ENCODE measurements at places on chromosomes 3 and 15. TPM values are rescaled to one million over a fixed set of nuclear protein-coding genes. Genes with fewer than 3 reads are reported as not detected.
A peak's percentile ranks its signal among the peaks of the same experiment; 100 is the strongest.

DNA sequence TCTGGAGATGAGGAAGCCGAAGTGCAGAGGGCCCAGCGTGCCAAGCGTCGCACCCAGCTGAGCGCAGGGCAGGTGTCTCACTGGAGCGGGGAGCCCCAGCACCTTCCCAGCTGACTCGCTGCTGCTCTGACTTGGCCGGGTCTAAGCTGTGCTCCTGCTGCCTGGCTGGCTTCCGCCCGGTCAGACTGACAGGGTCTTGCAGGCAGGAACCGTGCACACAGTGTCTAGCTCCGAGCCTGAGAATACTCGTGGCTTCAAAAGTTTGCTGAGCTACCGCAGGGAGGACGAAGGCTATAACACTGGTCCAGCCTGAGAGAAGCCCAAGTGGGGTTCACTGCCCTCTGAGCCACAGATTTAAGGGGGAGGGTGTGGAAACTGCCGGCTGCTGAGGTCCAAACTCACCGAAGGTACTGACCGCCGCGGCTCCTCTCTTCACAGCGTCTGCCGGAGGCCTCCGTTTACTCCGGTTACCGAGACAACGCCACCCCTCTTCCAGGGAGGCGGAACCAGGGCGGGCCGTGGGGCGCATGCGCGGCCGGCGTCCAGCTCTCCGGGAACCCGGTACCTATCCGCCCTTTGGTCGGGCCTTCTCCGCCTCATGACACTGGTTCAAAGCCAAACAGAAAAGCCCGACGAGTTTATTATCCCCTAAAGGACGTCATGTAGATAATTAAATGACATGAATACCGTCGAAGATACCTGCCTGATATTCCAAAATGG is at the start of gene CFAP44:
Gene CFAP44 (minus strand): TSS at position 443 of the 720 bp plus-strand sequence. CDS start 7,829 bp downstream, outside the sequence.
- DNase-seq, result peak; percentile 72

GRCh38 chr15:101528917-101529299 is 39.4 kb upstream of the PCSK6 start:
- DNase-seq, result no peak

DNA sequence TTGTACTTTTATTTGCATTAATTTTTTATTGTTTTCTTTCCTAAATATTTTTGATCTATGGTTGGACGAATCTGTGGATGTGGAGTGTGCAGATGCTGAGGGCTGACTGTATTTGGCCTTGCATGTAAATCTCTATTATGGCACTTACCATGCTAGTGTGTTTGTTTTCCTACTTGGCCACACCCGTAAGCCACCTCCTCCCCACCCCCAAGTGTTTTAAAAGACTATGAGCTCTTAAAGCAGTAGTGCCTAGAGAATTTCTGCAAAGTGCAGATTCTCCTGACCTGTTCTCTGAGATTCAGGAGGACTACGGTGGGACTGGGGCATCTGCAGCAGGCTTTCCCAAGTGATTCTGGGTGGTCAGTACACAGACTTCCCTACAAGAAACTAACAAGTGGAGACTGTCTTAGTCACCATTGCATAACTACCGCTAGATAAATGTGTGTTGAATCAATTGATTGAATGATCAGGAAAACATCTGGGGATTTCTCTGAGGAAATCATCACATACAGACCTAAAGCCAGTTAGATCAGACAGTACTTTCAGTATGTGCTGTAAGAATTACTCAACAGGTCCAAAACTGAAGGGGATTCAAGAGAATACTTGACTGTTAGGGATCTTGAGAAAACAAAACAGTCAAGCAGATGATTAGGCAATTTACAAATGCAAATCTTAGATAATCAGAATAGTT is 6.2 kb upstream of the TIPARP start:
- DNase-seq, result no peak

- DNase-seq, result no peak
Measured at GRCh38 chr3:186368176-186368575, 6.1 kb upstream of the DGKG start.

GRCh38 chr3:191393146-191393545 is 62.8 kb upstream of the UTS2B start:
- no peak for DNase-seq

DNA sequence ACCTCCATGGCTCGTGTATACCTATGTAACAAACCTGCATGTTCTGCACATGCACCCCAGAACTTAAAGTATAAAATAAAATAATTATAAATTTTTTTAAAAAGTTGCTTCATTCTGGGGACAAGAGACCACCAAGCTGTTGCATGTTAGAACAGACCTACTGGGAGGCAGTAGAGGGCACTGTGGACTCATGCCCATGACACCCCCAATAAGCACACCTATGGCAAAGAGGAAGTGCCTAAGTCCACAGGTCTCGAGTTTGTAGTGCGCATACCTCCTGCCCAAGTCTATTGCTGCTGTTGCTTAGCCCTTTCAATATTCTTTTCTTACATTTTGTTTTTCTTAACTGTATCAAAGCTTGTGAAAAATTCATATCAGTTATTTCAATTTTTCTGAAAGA is 267.9 kb upstream of the THBS1 start:
- no peak for DNase-seq

DNA sequence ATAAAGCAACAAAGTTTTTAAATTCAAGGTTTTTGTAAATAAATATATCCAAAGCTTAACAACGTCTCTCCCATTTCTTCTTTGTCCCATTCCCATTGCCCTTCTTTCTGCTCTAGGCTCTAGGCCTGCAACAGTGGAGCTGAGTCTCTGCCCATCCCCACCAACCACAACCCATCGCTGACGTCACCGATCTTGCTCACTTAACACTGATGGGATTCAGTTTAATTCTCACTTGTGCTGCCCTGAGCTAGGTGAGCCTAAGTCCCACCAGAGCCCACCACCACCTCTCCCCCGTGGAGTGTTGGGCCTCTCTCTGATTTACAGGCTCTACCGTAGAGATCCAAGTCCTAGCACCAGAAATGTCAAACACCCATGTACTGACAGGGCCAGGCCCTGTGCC is 61.3 kb upstream of the RAB6B start:
- DNase-seq, result no peak

GRCh38 chr15:35723852-35724251 is 177.9 kb upstream of the DPH6 start:
- no peak for DNase-seq

DNA sequence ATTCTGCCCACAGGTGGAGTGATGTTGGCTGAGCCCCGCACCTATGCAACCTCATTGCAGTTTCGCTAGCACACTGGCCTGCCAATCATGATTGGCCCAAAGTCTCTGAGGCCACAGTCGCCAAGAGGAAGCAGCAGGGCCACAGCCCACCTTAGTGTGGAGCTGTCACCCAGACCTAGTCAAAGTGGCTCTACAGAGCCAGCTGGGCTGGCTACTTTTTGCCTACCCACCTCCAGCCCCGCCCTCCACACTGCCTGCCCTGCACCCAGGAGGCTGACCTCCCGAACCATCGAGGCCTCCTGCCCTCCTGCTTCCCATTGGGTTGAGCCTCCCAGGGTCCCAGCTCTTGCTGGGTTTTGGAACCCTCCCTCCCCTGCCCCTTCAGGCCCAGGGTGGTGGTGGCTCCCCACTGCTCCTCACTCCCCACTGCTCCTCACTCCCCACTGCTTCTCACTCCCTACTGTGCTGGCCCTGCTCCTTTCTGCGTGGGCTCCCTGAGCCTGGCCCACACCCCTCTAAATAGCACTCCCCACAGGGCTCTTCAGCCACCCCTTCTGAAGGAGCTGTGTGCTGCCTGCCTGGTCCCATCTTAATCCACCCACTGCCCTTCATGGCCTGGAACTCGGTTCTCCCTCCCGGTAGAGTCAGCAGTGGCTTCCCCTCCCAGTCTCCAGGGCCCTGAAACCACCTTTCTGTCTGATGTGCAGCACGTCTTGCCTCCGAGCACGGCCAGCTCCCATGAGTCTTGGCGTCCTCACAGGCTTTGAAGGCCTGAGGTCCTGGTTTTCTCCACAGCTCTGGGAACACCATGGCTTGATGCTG is 89.3 kb downstream of the WNT7A start:
- DNase-seq, result no peak

GRCh38 chr3:140559546-140559945 is 118.3 kb upstream of the TRIM42 start:
- no peak for DNase-seq

Gene BTLA
- total RNA-seq, result 91.6 TPM

Gene MST1R
- total RNA-seq, result 2.4 TPM

Gene CCR4
- 0.12 TPM for total RNA-seq

Gene RPP14
- total RNA-seq, result 18.3 TPM
